Caudate nucleus (tissue), 63 donors: ENCODE measurements at places on chromosomes 13 and 19.
A peak's percentile ranks its signal among the peaks of the same experiment; 100 is the strongest.

- DNase-seq, result no peak
These were observed 6.2 kb downstream of the TEX29 start for GRCh38 chr13:111326621-111326965.

DNA sequence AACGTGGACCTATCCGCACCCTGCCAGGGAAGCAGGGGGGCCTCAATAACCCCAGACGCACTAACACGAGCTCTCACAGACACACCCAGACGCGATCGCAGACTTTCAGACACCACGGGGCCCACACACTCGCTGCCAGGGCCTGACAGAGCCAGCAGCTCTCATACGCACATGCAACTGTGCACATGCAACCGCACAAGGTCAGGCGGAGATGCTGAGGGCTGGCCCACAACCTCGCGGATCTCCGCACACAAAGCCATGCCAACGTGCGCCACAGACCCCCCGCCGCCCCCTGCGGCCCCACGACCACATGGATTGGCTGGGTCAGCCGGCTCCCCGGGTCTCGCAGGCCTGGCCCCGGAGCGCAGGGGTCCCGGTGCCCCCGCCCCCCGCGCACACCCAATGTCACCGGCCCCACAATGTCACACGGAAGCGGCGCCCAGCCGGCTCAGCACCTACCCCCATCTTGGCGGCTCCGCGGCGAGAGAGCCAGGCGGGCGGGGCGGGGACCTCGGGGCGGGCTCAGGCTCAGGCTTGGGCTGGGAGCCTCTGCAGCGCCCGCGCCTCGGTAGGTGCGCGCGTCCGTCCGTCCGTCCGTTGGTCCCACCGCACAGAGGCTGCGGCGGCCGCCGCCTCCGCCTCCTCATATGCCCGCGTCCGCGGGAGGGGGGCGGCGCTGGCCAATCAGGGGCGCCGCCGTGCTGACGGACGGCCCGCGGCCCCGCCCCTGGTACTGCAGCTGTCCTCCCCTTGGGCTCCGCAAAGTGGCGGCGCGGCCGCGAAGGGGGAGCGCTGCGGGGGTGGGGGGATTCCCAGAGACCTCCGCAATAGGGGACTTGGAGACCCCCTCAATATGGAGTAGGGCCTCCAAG is at the start of gene ATP1A3:
ATP1A3 (minus strand) TSS at position 619 of the 872 bp plus-strand sequence; CDS start at position 465, 154 bp downstream.
- DNase-seq, result peak; percentile 59

GRCh38 chr13:41722684-41723535 is 238.0 kb downstream of the VWA8 start:
- DNase-seq, result no peak

GRCh38 chr13:91714855-91715254 is 316.4 kb downstream of the GPC5 start:
- no peak for DNase-seq

- DNase-seq, result no peak
These were observed 2.1 kb upstream of the CEACAM19 start for GRCh38 chr19:44668985-44669764.

- DNase-seq, result no peak
These were observed 12.6 kb downstream of the PCDH17 start for GRCh38 chr13:57644106-57644505.

DNA sequence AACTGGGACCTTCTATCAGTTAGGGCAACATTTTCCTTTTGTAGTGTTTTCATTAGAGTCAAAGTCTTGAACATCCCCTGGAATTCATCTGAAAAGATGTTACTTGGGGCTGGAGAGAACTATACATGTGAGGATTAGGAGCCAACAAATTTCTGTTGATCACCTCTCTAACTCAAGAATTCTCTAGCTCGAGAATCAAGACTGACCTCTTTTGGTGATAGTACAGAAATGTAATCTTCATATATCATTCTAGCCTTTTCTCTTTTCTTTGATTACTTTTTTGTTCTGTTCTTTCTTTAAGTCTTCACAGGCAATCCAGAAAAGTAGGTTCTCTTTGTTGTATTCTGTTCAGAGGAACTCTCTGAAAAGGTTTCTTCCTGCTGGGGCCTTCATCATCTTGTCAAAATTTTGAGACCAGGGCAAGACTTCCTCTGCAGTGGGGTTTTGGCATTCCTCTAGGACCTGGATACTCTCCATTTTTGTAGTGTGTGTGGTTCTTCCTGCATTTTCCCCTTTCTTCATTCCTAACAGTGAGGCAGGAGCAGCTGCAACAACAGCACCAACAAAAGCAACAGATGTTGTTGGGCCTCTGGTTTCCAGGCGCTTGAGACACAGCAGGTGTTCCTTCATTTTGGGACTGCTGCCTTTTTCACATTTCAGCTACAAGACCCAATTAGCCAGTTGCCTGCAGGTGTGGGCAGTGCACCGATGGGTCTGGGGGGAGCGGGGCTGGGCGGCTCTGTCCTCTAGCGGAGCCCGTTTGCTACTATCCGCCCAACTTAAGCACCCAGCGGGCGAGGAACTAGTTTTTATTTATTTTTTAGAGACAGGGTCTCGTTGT is 26.2 kb downstream of the ELF1 start:
- DNase-seq, result no peak

DNA sequence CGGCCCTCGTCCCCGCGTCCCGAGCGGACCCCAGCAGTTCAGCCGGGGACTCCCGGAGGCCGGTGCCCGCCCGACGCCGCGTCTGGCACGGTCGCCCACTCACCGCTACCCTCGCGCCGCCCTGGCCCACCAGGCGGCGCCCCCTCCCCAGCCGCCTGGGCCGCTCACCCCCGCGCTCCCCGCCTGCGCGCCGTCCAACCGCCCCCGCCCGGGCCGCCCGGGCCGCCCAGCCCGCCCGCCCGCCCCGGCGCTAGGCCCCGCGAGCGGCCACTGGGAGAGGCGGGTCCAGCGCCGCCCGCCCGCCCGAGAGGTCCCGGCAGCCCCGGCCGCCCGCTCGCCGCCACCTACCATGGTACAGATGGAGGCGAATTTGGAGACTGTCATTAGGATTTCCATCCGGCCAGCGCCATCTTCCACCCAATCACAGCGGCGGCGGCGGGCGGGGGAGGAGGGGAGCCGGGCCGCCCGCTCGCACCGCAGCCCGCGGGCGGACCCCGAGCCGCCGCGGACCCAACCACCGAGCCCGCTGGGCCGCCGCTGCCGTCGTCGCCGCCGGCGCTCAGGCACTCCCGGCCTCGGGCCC is at the start of gene USP12:
USP12 (minus strand) TSS at position 568 of the 583 bp plus-strand sequence; CDS start at position 396, 172 bp downstream.
- DNase-seq, result no peak

DNA sequence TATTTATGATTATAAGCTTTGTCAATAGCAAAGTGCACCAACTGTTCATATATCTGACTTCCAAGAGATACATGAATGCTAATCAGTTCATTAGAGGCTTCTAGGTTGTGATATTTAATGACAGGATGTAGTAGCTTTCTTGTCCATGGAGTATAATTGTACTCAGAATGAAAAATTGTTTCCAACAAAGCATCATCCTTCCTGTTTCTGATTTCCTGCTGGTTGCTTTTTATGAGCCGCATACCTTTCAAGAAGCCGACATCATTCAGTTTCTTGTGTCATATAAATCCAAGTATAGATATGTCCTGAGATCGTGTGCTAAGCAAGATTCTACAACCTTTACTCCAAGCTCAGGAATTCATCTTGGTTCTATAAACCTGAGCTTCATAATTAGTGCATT is 326.6 kb downstream of the DIAPH3 start:
- no peak for DNase-seq

DNA sequence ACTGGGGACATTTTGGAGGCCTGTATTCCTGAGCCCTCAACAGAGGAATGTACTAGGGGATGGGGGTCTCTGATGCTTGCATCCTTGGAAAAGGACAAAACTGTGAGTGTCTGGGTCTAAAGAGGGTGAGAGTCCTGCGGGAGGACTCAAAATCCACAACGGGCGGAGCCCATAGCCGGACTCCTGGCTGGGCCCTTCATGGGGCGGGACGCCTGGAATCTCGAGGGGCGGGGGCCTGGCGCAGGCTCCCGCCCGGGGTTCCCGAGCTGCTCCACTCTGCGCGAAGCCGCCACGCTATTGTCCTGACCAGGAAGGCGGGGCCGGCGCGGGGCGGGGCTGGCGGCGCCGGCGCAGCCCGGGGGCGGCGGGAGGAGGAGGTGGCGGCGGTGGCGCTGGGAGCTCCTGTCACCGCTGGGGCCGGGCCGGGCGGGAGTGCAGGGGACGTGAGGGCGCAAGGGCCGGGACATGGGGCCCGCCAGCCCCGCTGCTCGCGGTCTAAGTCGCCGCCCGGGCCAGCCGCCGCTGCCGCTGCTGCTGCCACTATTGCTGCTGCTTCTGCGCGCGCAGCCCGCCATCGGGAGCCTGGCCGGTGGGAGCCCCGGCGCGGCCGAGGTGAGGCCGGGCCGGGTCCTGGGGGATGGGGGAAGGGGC is at the start of gene APLP1:
APLP1 (plus strand) TSS at position 403 of the 651 bp plus-strand sequence; CDS start at position 466, 63 bp downstream.
- DNase-seq, result peak; percentile 89

- no peak for DNase-seq
These were observed 46.5 kb upstream of the RCBTB2 start for GRCh38 chr13:48579165-48579918.

DNA sequence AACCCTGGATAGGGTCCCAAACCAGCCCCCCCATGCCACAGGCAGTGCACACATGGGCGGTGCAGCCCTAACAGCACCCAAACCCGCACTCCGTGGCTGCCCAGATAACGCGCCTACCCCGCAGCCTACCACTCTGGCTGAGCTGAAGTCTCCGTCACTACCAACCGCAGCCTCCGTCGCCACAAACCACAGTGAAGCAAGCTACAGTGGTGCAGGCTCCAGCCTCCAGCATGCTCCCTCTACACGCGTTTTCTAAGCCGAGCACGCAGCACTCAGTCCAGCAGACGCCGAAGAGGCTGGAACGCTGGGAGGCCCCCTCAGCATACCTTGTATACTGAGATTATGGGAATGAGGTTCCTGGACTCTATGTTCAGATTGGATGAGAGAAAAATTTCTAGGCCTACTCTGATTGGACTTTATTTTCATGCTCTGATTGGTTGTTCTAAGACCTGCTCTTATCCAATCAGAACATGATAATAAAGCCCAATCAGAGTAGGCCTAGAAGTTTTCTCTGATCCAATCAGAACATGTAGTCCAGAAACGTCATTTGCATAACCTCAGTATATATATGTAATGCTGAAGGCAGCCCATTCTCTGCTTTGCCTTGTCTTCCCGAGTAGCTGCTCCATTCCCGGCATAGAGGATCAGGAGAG is 56.7 kb upstream of the C1QTNF9B start:
- no peak for DNase-seq

DNA sequence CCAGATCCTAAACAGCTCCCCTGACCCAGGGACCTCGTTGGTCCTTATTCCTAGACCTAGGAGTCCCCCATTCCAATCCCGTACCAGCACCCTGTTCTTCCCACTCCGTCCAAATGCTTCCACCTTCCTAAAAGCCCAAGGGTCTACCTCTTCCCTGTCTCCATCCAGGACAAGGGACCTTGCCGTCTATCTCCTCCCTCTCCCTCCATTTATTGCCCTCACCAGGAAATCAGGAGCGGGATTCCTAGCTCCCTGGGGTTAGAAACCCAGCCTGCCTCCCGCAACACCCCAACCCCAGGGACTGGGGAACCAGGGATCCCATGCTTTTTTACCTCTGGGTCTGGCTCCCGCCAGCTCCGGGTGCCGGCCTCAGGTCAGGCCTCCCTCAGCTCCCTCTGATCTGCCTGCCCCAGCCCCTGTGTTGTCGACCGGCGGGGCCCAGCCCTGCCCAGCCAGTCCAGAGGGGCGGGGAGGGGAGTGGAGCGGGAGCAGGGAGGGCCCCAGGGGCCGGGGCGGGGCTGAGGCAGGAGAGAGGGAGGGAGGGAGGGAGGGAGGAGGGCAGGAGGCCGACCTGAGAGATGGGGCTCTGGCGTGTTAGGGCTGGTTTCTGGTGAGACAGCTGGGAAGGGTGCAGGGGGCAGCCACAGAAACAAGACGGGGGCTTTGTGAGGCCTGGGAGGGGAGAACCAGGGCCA is at the start of gene B3GNT8:
B3GNT8 (minus strand) TSS at position 423 of the 695 bp plus-strand sequence. CDS start 596 bp downstream, outside the sequence.
- DNase-seq, result peak; percentile 60

- DNase-seq, result no peak
These were observed 294.2 kb downstream of the TDRD3 start for GRCh38 chr13:60691268-60691667.

DNA sequence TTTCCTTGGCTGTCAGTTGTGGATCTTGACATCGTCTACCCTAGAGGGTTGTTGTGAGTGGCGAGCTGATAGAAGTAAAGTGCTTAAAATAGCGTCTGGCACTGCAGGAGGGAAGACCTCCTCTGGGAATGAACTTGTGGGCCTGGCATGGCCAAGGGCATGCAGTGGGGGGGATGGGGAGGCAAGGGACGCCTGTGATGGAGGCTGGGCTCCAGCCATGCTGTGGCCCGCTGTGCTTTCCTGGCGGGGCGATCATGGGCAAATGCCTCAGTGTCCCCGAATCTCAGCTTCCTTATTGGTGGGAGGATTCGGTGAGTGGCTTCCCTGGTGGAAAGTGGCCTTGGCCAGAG is 10.7 kb downstream of the CARM1 start:
- DNase-seq, result no peak

DNA sequence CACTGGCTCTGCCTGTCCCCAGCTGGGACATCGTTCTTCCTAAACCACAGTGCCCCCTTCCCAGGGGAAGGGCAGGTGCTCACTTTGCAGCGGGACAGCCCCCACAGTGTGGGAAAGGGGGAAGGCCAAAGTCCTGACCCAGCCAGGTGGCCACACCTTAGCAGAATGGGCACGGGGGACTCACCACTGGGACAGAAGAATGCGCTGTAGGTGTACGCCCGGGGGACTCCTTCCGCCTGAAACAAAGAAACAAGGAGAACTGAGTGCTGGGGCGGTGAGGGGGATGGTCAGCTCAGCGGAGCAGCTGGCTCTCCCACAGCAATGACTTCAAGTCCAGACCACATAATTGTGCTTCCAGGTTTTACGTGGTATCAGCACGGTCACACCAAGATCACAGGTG is 49.4 kb downstream of the F2RL3 start:
- no peak for DNase-seq

GRCh38 chr13:48853728-48854102 is 122.0 kb upstream of the FNDC3A start:
- DNase-seq, result no peak

GRCh38 chr13:77034881-77035280 is 7.9 kb upstream of the FBXL3 start:
- no peak for DNase-seq

GRCh38 chr13:41835871-41836270 is 125.0 kb downstream of the VWA8 start:
- no peak for DNase-seq

DNA sequence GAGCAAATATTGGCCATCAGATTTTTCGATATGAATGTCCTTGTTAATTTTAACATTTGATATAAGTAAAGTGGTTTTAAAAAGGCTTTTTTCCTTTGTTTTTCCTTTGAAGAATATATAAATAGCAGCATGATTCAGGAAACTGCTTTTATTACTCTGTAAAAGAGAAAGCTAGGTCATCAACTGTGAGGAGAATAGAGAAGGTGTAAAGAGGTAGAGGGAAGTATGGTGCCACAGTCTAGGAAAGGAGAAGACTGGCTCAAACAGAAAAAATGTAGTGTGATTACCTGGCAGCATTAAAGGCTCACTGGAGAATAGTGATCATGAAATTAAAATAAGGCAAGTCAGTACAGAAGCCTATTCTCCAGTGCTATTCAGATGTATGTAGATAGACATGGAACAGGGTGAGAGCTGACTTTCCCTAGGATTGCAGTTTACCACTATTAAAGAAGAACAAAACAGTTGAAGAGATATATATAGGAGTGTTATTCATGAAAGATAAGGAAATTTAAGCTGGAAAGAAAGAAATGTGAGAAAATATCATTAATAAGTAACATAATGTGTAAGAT is 1115.9 kb upstream of the PCDH9 start:
- DNase-seq, result no peak
